ENCODE measurements at places on chromosomes 16 and 17.

- peak; percentile 28 for DNase-seq
Measured at GRCh38 chr17:20073055-20073979, 64.2 kb downstream of the SPECC1 start.

DNA sequence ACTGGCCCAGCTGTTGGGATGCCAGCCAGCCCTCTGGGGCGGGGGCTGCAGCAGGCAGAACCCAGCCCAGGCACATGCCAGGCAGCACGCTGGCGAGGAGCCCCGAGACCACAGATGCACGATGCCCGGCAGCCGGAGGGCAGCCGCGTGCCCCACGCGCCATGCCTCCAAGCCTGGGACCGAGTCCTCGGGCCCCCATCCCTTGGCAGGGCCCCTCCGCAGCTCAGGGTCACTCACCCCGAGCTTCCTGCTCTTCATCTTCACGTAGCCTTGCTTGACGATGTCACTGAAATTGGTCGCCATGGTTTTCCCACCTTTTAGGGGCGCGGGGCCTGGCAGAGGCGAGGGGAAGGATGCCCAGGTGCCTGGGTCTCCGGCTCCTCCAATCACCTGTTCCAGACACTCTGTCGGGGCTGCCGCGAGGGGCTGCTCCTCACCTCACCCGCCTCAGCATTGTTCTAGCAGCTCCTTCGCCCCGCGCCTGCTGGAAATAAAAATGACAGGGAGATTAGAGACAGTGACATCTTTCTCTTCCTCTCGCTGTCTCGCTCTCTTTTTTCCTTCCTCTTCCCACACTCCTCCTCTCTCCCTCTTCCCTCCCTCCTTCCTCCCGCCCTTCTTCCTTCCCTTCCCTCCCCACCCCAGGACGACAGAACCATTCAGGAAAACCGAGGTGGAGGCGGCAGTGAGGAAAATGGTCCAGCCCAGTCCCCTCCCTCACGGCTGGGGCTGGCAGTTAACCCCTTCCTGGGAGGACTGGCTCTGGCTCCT lies 6.9 kb downstream of the DOK4 start:
- no peak for DNase-seq

DNA sequence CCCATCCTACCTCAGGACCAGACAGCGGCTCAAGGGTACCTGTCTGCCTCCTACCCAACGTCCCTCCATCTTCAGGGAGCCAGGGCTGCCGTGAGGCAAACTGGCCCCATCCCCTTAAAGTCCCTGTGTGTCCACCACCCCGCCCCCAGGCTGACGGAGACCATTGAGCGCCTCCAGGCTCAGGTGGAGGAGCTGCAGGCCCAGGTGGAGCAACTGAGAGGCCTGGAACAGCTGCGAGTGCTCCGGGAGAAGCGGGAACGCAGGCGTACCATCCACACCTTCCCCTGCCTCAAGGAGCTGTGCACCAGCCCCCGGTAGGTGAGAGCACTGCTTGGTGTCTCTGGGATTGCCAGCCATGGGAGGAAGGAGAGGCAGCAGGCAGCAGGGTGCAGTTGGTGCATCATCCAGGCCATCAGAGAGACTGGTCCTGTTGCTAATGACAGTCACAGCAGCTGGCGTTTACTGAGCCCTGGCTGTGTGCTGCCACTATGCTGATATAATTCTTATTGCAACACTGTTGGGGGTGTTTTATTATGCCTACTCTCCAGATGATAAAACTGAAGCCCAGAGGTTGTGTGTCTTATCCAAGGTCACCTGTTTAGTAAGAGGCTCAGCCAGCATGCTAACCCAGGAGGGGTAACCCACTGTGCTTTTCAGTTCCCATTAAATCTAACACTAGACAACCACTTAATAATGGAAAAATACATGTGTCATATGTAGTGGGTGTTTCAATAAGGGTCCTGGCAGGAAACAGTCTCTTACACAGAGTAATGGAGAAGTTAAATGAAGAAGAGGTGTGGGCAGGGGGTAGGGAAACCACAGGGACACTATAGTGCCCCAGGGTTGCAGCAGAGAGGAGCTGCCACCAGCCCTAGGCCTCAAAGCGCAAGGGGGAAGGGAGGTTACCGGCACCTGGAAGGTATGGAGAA lies 10.3 kb upstream of the MRPL58 start:
- DNase-seq: no peak

- peak; percentile 44 for DNase-seq
Measured at GRCh38 chr17:74520790-74521480, 10.3 kb downstream of the CD300LB start.

GRCh38 chr16:31874366-31875111 lies 932 bp downstream of the ZNF267 start:
- peak; percentile 72 for DNase-seq

DNA sequence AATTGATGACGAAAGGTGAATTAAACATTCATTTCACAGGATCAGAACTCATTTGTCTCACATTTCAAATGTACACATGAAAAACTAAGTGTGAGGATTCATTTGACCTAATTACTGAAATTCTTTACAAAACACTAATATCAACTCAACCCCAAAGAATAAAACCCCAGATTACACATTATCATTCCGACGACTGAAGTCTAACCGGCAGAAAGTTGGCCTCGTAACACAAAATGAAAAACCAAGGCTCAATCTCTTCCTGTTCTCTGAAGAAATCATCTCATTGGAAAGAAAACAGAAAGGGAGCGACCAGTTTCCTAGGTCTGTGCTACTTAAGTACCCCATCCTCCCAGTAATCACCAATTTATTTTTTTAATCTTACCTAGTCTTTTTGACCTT lies 1.8 kb downstream of the JPT1 start:
- DNase-seq: no peak

DNA sequence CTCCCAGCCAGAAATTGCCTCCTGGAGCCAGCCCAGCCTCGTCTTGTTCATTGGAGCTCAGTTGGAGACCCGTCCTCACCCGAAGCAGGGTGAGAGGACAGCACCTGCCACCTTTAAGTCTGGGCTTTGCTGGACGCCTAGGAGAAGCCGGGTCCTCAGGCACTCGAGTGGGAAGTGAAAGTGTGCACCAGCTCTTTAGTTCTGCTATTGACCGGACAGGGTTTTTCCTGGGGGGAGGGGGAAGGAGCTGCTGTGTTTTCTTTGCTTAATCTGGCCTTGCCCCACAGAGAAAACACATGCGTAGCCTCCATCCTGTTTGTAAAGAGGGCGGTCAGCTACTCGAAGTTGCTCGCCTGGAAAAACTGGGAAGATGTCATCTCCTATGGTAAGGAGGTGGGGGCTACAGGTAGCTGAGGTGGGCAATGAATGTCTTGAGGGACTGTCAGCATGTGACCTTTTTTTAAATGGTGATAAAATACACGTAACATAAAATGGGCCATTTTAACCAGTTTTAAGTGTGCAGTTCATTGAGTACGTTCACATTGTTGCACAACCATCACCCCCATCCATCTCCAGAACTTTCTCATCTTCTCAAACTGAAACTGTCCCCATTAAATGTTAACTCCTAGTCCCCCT lies 34.4 kb downstream of the CMIP start:
- peak; percentile 80 for DNase-seq

- peak; percentile 45 for DNase-seq
Measured at GRCh38 chr16:29664091-29664921, 1.3 kb downstream of the SPN start.

DNA sequence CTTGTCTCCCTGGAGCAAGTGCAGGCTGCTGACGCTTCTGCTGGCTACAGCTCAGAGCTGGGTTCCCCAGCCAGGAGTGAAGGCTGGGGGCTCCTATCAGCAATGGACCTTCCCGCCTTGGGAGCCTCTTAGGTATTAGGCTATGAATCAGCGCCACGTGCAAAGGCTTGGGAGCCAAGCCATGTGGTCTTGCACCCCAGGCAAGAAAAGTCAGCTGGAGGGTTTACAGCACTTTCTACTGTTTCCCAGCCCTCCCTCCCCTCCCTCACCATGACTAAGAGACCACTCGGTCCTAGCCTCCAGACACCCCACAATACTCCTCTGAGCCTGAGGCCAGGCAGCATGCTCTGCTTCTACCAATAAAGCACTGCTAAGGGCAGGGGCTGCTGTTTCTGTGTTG lies 12.3 kb downstream of the EPX start:
- no peak for DNase-seq

- no peak for DNase-seq
Measured at GRCh38 chr17:19448341-19449268, 37.6 kb downstream of the RNF112 start.

DNA sequence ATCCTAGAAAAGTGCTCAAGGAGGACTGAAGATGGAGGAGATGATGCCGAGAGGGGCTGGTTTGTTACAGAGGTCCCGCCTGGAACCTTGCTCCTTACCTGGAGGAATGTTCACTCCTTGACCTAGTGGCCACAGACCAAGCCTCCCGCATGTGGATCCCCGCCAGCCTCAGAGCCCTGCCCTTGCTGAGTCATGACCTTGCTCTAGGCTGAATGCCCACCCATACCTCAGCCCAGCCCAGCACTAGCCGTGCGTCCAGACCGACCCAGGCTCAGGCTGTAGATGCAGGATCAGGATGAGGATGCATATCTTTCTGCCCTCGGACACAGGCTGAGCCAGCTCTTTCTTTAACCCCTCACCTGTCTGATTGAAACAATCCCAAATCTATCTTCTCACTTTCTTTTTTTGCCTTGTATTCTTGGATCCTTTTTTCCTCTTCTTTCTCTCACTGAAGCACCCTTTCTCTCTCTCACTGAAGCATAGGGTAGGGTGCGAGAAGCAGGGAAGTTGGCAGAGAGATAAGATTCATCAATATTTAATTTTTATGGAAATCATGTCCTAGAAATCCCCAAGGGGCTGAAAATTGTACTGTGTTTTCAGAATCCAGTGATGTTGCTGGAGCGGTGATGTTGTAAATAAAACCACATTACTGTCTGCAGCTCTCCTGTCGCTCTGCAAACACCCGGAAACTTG lies 34.9 kb downstream of the WSCD1 start:
- no peak for DNase-seq

- DNase-seq: no peak
Measured at GRCh38 chr17:4010754-4011153, 46.5 kb upstream of the ATP2A3 start.

Data from CD4-positive, alpha-beta T cell treated with Interferon gamma for 1 hour (primary cell).